ENCODE measurements at places on chromosomes 12 and 14. TPM values are rescaled to one million over a fixed set of nuclear protein-coding genes. Genes with fewer than 3 reads are reported as not detected.

The PSME2 gene
- 623 TPM for total RNA-seq

GRCh38 chr12:91432089-91432488 is 249.5 kb upstream of the DCN start:
- no peaks in the 10 kb centered on the region for H3K36me3 ChIP-seq
- no peak overlapping the region for H3K27ac ChIP-seq
- H3K4me1 ChIP-seq: peaks cover 5% of the 10 kb centered on the region
- DNase-seq: no peak
- no peaks in the 10 kb centered on the region for H3K27me3 ChIP-seq
- H3K4me3 ChIP-seq: no peak overlapping the region

DNA sequence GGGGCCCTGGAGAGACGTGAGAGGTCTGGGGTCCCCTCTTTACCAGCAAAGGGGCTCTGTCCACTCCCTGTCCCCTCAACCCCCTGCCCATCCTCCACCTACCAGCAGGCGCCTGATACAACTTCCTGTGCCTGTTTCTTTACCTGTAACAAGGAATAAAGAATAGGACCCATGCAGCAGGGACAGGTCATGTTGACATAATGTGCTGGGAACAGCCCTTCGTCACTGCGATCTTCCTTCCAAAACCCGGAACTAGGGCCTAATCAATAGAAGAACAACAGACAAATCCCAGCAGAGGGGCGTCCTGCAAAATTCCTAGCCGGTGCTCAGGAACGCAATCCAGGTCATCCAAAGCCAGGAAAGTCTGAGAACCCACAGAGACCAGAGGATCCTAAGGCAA is 32.1 kb downstream of the SCARB1 start:
- H3K4me3 ChIP-seq: no peak overlapping the region
- DNase-seq: no peak
- no peaks in the 10 kb centered on the region for H3K36me3 ChIP-seq
- no peak overlapping the region for H3K27ac ChIP-seq

The CCDC63 gene
- not detected for total RNA-seq

- no peaks in the 10 kb centered on the region for H3K27me3 ChIP-seq
- H3K4me1 ChIP-seq: no peaks in the 10 kb centered on the region
- DNase-seq: no peak
- H3K4me3 ChIP-seq: no peak overlapping the region
- peaks cover 30% of the 10 kb centered on the region for H3K36me3 ChIP-seq
These were observed 19.9 kb downstream of the RBM19 start for GRCh38 chr12:113946175-113946574.

The RESF1 gene
- 110 TPM for total RNA-seq

GRCh38 chr14:104383088-104383995 is 196.2 kb upstream of the C14orf180 start:
- peaks cover 5% of the 10 kb centered on the region for H3K27me3 ChIP-seq
- H3K36me3 ChIP-seq: no peaks in the 10 kb centered on the region
- no peaks in the 10 kb centered on the region for H3K4me1 ChIP-seq
- no peak for DNase-seq
- H3K27ac ChIP-seq: no peak overlapping the region

All from activated CD8-positive, alpha-beta memory T cell treated with anti-CD3 and anti-CD28 coated beads, Interleukin-2, amount 10 ng/mL, durations not matched to agents 7 days and 5 days (primary cell).